ENCODE measurements at places on chromosomes 4 and X. TPM values are rescaled to one million over a fixed set of nuclear protein-coding genes. Genes with fewer than 3 reads are reported as not detected.

- H3K4me1 ChIP-seq: peaks cover 20% of the 10 kb centered on the region
- no peak overlapping the region for H3K4me3 ChIP-seq
- H3K36me3 ChIP-seq: no peaks in the 10 kb centered on the region
- H3K27me3 ChIP-seq: no peaks in the 10 kb centered on the region
Observed at GRCh38 chr4:19941434-19941833, 310.3 kb upstream of the SLIT2 start.

DNA sequence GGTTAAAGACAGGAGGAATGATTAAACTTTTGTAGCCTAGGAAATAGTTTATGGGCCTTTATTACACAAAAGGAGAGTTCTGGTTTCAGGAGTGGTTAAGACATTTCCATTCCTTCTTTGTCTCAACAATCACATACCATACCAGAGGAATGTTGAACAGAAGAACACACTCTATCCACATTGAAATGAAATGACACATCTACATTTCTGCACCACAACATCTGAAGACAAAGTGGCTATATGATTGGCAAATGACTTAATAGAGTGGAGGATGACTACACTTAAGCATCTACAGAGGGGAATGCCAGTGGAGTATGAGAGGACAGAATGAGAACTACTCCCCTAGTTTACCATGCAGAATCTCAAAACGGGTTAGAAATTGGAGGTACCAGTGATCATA is 8.0 kb downstream of the CYP2U1 start:
- no peak overlapping the region for H3K27ac ChIP-seq
- no peak overlapping the region for H3K4me3 ChIP-seq
- no peak for DNase-seq
- H3K4me1 ChIP-seq: no peaks in the 10 kb centered on the region
- H3K36me3 ChIP-seq: 0 out of 2 replicates have a peak, but pooled peaks cover 3% of the 10 kb centered on the region

DNA sequence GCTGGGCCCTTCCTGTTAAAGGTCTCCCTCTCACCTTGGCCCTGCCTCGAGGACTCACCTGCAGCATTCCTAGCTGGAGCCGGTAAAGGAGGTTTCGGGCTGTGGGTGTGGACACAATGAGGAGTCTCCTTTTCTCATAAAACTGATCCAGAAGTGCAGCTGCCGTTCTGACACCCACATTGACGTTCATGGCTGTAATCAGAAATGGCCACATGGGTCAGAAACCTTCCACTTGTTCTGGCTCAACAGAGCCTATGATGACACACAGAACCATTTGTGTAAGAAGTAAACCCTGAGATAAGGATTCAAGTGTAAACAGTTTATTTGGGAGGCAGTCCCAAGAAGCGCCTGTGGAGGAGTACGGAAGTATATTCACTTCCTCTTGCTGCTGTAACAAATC is 63.8 kb downstream of the SRPX start:
- DNase-seq: no peak
- no peaks in the 10 kb centered on the region for H3K4me1 ChIP-seq
- no peak overlapping the region for H3K4me3 ChIP-seq
- H3K27ac ChIP-seq: no peak overlapping the region
- H3K36me3 ChIP-seq: no peaks in the 10 kb centered on the region

GRCh38 chr4:161629694-161630441 is 533.9 kb downstream of the FSTL5 start:
- no peak for DNase-seq
- H3K4me3 ChIP-seq: no peak overlapping the region
- no peaks in the 10 kb centered on the region for H3K4me1 ChIP-seq
- peak overlapping the region; percentile 48 for H3K27ac ChIP-seq
- no peaks in the 10 kb centered on the region for H3K36me3 ChIP-seq

DNA sequence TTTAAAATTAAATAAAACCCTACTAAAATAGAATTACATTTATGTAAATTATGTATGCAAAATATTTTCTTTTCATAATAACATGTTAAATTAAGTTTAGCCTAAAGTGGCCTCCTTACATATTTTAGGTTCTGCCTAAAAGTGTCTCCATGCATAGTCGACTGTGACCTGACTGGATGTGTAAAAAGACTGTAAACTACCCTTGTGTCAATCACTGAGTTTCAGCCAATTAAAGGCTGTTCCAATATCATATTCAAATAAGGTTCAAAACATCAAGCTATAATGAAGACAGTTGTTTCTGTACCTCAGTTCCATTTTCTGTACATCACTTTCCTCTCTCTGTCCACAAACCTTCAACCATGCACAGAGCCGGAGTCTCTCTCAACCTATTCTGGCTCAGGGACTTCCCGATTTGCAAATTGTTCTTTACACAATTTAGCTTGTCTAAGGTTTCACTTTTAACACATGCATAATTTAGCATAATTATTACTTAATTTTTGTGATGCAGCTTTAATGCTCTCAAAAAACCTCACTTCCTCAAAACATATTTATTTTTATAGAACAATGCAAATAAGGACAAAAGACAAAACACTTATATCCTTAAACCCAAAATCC is 60.1 kb downstream of the SH3RF1 start:
- no peak overlapping the region for H3K4me3 ChIP-seq
- peaks cover 25% of the 10 kb centered on the region for H3K36me3 ChIP-seq
- H3K27ac ChIP-seq: no peak overlapping the region

- no peaks in the 10 kb centered on the region for H3K4me1 ChIP-seq
- DNase-seq: peak; percentile 57
- H3K27ac ChIP-seq: no peak overlapping the region
- H3K36me3 ChIP-seq: no peaks in the 10 kb centered on the region
- no peak overlapping the region for H3K4me3 ChIP-seq
Observed at GRCh38 chrX:23317799-23318724, 16.6 kb upstream of the PTCHD1 start.

- H3K27ac ChIP-seq: no peak overlapping the region
- no peaks in the 10 kb centered on the region for H3K27me3 ChIP-seq
- H3K36me3 ChIP-seq: peaks cover 3% of the 10 kb centered on the region
- DNase-seq: no peak
- peaks cover 27% of the 10 kb centered on the region for H3K4me1 ChIP-seq
Observed at GRCh38 chrX:56812515-56813105, 83.6 kb downstream of the NBDY start.

GRCh38 chr4:5887361-5888221 is 5.3 kb downstream of the CRMP1 start:
- H3K27ac ChIP-seq: no peak overlapping the region
- DNase-seq: peak; percentile 56
- H3K4me3 ChIP-seq: peak overlapping the region; percentile 82
- no peaks in the 10 kb centered on the region for H3K36me3 ChIP-seq
- H3K4me1 ChIP-seq: peaks cover 66% of the 10 kb centered on the region

DNA sequence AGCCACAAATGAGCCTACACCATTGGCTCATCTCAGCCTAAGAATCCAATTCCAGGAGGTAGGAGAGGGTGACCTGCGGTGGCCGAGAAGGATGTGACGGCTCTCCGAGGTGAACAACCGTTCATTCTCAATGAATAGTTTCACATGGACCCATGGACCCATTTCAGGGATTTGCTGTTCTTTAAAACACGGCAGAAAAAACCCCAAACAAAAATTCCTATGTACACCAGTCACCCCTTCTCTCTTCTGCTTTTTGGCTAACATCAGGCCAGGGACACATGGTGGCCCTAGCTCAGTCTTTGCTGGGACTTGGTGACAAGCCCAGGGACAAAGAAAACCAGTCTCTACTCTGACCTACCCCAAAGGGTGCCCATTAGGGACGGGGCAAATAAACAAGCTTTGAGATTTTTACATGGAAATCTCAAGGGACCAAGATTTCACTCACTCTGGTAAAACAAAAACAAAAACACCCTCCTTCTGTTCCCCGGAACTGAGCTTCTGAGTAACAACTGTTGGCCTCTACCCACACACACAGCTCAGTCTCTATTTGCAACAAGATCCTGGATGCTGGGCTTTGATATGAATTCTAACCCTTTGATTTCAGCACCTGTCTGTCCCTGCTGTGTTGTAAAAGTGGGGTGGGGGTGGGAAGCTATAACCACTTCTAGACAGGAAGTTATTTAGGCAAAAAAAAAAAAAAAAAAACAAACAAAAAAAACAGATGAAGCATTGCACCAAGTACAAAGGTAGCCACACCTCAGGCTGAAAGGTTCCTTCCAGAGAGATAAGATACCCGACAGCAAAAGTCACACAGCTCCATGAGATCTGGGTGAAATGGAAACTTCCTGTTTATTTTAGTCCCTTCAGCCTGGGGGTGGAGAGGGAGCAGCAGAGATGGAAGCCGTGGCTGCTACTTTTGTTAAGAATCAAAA is 49.0 kb downstream of the DDX3X start:
- no peaks in the 10 kb centered on the region for H3K27me3 ChIP-seq
- H3K4me3 ChIP-seq: no peak overlapping the region
- DNase-seq: no peak

- no peak overlapping the region for H3K27ac ChIP-seq
- no peak for DNase-seq
- H3K27me3 ChIP-seq: no peaks in the 10 kb centered on the region
- H3K36me3 ChIP-seq: peaks cover 23% of the 10 kb centered on the region
- H3K4me3 ChIP-seq: no peak overlapping the region
Observed at GRCh38 chr4:171582961-171583581, 230.1 kb upstream of the GALNTL6 start.

GRCh38 chr4:28639747-28640146 is 1779.1 kb downstream of the STIM2 start:
- no peak overlapping the region for H3K4me3 ChIP-seq
- DNase-seq: no peak
- no peaks in the 10 kb centered on the region for H3K4me1 ChIP-seq
- H3K36me3 ChIP-seq: no peaks in the 10 kb centered on the region
- no peak overlapping the region for H3K27ac ChIP-seq

- no peak for DNase-seq
- peaks cover 11% of the 10 kb centered on the region for H3K27me3 ChIP-seq
- peaks cover 40% of the 10 kb centered on the region for H3K4me1 ChIP-seq
- no peaks in the 10 kb centered on the region for H3K36me3 ChIP-seq
Observed at GRCh38 chr4:5922556-5922955, 29.7 kb upstream of the CRMP1 start.

DNA sequence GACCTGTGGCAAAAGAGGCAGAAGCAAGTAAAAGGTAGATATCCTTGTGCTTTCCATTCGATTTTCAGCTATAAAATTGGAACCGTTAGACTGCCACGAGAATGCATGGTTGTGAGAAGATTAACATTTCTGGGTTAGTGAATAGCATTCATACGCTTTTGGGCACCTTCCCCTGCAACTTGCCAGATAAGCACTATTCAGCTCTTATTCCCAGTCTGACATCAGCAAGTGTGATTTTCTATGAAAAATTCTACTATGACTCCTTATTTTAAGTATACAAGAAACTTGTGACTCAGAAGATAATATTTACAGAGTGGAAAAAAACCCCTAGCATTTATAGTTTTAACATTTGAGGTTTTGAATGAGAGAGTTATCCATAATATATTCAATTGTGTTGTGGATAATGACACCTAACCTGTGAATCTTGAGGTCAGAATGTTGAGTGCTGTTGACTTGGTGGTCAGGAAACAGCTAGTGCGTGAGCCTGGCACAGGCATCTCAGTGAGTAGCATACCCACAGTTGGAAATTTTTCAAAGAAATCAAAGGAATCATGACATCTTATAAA is 3.9 kb downstream of the FGB start:
- H3K27me3 ChIP-seq: no peaks in the 10 kb centered on the region
- H3K4me1 ChIP-seq: peaks cover 10% of the 10 kb centered on the region
- DNase-seq: no peak
- no peaks in the 10 kb centered on the region for H3K36me3 ChIP-seq
- H3K27ac ChIP-seq: no peak overlapping the region
- H3K4me3 ChIP-seq: no peak overlapping the region

DNA sequence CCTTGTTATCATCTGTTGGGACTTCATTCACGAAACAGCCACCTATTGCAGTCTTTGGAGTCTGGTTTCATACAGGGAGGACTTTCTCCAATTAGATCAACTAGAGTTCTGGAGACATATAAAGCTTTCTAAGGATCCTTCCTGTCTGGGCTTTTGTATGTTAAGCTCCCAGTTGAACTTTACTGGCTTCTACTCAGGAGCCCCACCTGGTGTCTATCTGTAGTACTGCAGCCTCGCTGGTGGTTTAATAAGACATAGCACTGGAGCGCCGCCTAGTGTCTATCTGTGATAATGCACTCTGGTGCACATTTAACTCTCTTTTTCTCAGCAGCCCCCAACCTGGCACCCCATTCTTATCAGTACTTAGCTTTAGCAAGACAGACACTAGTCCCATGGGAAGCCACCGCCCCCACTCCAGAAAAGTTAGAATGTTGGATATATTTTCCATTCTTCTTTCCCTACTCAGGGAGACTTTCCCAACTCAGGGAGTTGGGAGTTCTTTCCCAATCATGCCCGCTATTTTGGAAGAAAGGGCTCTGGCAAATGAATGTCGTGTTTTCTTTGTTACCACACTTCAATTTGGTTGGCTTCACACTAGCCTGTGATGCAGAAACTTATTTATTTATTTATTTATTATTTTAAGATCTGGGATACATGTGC is 36.9 kb upstream of the SYTL4 start:
- peak; percentile 84 for DNase-seq
- H3K27ac ChIP-seq: no peak overlapping the region
- H3K27me3 ChIP-seq: peaks cover 5% of the 10 kb centered on the region
- H3K4me3 ChIP-seq: no peak overlapping the region
- peaks cover 2% of the 10 kb centered on the region for H3K4me1 ChIP-seq

Gene DAPP1
- not detected for total RNA-seq

Gene CXCL8
- total RNA-seq: not detected

Gene WDR17
- total RNA-seq: 4.4 TPM

Gene CT45A5
- total RNA-seq: not detected

All from WTC11 (cell line).